ENCODE measurements at places on chromosomes 3 and 15. TPM values are rescaled to one million over a fixed set of nuclear protein-coding genes. Genes with fewer than 3 reads are reported as not detected.

The PLCL2 gene
- total RNA-seq: 2.1 TPM

The CAPN3 gene
- 5.1 TPM for total RNA-seq

GRCh38 chr15:91110407-91110806 is 10.3 kb downstream of the SV2B start:
- no peaks in the 10 kb centered on the region for H3K27me3 ChIP-seq
- no peaks in the 10 kb centered on the region for H3K4me1 ChIP-seq
- peak; percentile 82 for DNase-seq
- H3K36me3 ChIP-seq: no peaks in the 10 kb centered on the region
- no peak overlapping the region for H3K4me3 ChIP-seq
- no peak overlapping the region for H3K27ac ChIP-seq

DNA sequence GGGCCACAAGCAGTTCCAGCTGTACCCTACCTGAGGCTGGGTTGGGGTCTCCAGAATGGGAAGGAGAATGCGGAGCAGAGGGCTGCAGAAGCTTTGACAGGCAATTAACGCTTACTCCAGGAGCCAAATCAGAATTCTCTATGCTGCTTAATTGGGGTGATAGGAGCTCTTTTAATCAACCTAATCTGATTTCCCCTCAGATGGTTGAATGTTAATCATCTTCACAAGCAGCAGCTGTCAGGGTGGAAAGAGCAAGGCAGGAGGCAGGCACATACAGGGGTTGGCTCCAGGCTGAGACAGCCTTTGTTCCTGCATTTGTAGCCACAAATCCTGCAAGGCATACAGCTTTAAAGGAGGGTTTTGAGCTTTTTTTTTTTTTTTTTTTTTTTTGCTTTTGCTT is 2.6 kb downstream of the CILP start:
- peaks cover 14% of the 10 kb centered on the region for H3K27me3 ChIP-seq
- H3K27ac ChIP-seq: no peak overlapping the region
- H3K4me3 ChIP-seq: no peak overlapping the region
- no peak for DNase-seq
- no peaks in the 10 kb centered on the region for H3K36me3 ChIP-seq
- peaks cover 28% of the 10 kb centered on the region for H3K4me1 ChIP-seq

All from osteocyte (in vitro differentiated cells).